ENCODE measurements at places on chromosomes 12 and 14.

- no peak for DNase-seq
Observed at GRCh38 chr12:131015581-131016337, 62.1 kb downstream of the ADGRD1 start.

- DNase-seq: no peak
Observed at GRCh38 chr12:14885718-14886221, at the start of gene MGP. Gene MGP, minus strand, starts transcription at chr12:14885854. Its CDS starts 63 bp downstream, at chr12:14885791.

GRCh38 chr12:88435334-88436076 lies 144.8 kb downstream of the KITLG start:
- DNase-seq: no peak

DNA sequence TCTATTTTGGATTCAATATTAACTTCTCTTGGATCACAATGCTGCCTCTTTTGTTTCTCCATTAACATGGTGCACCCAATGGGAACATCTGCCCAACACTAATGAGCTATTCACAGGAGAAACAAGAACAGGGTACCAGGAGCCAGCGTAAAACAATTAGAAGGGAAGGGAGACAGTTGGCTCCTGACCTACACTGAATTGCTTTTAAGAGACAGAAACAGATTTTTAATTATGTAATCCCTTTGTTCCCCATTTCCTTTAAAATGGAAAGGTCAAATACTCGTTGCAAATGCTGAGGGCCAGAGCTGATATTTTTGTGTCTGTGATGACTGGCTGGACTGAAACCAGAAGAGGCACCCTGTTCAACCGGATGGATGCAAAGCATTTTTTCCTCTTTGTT lies 108.3 kb downstream of the SEC23A start:
- DNase-seq: no peak

DNA sequence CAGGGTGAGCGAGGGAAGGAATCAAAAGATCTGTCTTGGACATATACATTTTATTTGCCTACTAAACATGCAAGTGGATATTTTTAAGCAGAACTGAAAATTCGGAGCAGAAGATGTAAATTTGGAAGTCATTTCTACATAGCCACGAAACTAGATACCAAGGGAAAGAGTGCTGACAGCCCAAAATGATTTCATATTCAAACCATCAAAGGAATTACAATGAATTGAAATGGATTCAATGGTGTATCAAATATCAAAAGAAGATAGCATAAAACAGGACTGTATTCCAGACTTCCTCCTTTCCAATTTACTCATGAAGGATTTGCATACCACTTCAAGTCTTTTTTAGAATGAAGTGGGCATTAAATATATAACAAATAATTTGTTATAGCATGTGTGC lies 313.5 kb upstream of the KITLG start:
- DNase-seq: no peak

DNA sequence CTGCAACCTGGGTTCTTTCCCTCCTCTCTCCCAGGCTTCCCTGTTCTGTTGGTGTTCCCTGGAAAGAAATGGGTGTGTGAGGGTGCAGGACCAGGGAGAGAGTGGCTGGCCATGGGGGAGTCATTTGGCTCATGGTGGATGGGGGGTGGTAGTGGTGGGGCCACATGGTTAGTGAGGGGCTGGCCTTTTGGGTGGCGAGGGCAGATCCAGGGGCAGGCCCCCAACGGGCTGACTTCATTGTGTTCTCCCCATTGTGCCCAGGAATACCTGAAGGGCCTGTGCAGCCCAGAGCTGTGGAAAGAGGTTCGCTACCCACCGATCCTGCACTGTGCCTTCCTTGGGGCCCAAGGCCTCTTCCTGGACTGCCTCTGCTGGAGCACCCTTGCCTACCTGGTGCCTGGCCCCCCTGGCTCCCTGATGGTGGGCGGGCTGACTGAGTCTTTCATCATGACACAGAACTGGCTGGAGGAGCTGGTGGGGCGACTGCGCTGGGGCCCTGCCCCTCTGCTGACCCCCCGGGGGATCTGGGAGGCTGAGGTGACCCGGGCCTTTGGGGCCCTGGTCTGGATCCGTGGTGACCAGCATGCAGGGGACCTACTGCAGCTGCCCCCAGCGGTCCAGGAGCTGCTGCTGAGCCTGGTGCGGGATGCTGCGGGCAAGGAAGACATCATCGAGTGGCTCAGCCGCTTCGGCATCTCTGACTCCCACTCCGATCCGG lies 9.0 kb downstream of the NYNRIN start:
- DNase-seq: no peak

GRCh38 chr12:94089891-94090290 lies 58.5 kb upstream of the PLXNC1 start:
- DNase-seq: no peak

DNA sequence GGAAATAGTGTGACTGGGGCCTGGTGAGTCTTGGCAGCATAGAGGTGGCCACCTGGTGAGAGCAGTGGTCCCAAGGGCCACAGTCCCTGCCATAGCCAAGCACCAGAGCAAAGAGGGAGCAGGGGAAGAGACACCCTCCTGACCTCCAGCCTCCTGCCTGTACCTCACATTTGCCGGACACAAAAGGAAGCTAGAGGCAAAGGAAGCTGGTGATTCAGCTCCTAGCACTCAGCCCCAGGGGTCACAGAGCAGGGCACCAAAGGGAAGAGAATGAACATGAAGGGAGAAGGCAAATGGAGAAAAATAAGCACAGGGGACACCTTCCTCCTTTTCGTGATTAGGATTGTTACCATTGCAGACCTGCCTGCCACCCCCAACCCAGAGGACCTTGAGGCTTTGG lies 216.8 kb downstream of the ZFP36L1 start:
- DNase-seq: no peak

GRCh38 chr12:9694241-9694640 lies 24.7 kb downstream of the CLEC2D start:
- DNase-seq: no peak

GRCh38 chr14:32201816-32202490 lies at the start of gene RNU6-7:
Gene RNU6-7, plus strand, starts transcription at chr14:32202045.
- no peak for DNase-seq

- no peak for DNase-seq
Observed at GRCh38 chr12:92566448-92567019, 136.3 kb upstream of the PLEKHG7 start.

- no peak for DNase-seq
Observed at GRCh38 chr14:42079911-42080310, 473.2 kb downstream of the LRFN5 start.

GRCh38 chr12:124170760-124171159 lies 124.1 kb upstream of the RFLNA start:
- no peak for DNase-seq

GRCh38 chr14:92649934-92650545 lies 98.4 kb downstream of the LGMN start:
- DNase-seq: no peak

- no peak for DNase-seq
Observed at GRCh38 chr14:100271247-100271939, 32.4 kb downstream of the YY1 start.

DNA sequence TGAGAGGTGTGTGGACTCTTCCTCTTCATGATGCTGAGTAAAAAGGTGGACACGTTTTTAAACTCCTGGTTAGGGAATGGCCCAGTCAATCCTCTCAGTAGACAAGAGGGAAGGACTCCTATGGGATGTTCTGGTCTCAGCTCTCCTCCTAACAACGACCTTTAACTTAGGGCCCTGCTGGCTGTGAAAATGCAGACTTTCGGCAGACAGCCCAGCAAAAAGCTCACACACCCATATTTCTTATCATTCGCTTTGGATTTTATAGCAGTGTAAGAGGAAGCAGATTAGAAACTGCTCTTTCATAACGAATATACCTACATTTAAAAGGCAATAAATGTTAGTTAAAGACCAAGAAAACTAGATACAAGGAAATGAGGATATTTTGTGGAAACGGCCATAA lies 18.0 kb upstream of the YARS2 start:
- DNase-seq: no peak

DNA sequence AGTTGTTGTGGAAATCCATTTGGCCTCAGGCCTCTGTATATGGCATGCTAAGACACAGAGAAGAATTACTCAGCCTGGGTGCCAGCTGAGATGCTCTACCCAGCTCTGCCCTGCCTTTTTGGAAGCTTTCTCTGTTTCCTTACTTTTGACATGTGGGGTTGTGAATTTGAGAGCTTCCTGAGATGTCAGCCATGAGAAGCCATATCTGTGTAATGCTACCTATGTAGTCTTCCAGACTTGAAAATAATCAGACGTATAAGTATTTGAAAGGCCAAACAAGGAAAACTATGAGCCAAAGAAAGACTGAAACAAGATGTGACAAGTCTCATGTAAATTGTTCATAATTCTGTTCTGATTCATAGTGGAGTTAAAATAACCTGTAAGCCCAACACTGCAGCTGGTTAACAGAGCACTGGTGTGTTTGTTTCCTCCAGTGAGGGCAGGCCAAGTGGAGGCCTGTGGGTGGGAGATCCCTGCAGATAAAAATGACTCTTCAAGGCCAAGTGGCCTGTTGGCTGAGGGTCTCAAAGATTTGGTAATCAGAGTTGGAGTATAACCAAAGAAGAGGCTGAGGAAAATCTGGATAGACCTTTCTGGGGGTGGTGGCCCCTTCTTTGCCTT lies 94.0 kb downstream of the TMX1 start:
- DNase-seq: no peak

- no peak for DNase-seq
Observed at GRCh38 chr12:98612696-98613334, 19.3 kb downstream of the SLC25A3 start.

- DNase-seq: no peak
Observed at GRCh38 chr14:39291701-39292100, 58.0 kb downstream of the MIA2 start.

DNA sequence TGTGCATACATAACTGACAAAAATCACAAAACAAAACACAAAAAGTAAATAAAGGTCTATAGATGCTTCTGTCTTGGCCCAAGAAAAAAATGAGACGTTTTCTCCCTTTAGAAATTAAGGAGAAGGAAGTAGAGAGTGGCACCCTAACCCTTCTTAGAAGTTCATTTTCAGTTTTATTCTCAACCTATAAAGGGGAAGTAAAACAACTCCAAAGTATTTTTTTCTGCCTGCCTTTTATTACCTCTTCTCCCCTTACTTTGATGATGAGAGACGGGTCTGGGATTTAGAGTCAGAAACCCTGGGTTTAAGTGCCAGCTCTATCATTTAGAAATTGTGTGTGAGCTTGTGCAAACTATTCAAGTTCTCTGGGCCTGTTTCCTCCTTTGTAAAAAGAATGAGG lies 2.8 kb downstream of the PRIM1 start:
- no peak for DNase-seq

DNA sequence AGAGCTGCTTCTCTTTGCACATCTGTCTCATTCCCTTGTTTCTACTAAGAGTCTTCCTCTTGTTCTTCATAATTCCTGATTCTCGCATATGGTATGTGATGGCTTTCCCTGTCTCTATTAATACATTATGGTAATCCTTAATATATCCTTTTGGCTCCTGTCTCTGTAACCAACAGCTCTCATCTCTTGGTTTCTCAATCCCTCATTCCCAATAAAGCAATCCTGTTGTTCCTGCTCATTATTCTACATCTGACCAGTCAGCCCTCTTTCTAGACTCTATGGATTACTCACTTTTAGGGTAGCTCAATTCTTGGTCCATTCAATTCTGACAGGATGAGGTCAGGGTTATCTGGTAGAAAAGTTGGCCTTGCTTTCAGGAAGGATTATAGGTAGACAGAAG lies 349.9 kb downstream of the LRIG3 start:
- no peak for DNase-seq

DNA sequence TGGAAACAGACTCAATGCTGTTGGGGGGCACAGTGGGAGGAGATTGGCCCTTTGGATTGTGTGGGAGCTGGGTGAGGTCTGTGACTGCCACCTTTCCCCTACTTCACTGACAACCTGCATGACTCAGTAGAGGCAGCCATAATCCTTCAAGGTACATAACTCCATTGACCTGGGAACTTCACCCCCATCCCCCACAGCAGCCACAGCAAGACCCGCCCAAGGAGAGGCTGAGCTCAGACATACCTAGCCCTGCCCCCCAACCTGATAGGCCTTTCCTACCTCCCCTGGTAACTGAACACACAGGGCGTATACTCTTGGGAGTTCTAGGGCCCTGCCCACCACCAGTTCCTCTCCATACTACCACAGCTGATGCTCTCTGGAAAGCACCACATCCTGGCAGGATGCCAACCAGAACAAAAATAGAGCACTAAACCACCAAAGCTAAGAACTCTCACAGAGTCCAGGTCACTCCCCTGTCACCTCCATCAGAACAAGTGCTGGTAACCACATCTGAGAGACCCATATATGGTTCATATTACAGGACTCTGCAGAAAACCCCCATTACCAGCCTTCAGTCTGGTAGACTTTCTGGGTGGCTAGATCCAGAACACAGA lies 703.9 kb downstream of the FSCB start:
- DNase-seq: no peak

- no peak for DNase-seq
Observed at GRCh38 chr12:128381946-128382345, 115.0 kb downstream of the TMEM132C start.

DNA sequence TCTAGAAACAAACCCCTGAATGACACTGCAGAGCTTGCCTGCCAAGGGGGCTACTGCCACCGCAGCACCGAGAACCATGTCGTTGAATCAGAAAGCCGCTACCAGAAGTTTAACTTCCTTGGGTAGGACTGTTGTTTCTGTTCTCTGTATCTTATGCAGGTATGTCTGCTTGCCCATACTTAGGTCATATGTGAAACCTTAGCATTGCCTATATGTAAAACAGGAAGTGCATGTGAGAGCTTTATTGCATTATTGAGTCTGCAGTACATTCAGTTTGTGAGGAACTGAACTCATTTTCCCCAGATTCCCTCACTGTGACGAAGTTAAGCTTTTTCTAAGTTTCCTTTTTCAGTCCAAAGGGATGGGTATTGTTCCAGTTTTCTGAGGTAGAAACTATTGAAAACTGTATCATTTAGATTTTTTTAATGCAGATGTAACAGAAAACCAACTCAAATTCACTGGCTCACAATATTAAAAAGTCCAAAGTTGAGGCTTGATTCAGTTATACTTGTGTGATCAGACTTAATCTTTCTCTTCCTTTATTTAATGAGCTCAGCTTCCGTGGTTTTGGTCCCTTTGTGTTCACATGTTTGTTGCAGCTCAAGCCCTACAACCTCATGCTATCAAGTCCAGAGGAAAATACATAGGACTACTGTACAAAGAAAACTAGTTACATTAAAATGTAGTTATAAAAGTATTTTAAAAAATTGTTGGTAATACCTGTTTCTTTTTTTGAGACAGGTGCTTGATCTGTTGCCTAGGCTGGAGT lies 6.9 kb downstream of the FBXO34 start:
- no peak for DNase-seq
